ENCODE measurements at places on chromosomes 7 and 10.

DNA sequence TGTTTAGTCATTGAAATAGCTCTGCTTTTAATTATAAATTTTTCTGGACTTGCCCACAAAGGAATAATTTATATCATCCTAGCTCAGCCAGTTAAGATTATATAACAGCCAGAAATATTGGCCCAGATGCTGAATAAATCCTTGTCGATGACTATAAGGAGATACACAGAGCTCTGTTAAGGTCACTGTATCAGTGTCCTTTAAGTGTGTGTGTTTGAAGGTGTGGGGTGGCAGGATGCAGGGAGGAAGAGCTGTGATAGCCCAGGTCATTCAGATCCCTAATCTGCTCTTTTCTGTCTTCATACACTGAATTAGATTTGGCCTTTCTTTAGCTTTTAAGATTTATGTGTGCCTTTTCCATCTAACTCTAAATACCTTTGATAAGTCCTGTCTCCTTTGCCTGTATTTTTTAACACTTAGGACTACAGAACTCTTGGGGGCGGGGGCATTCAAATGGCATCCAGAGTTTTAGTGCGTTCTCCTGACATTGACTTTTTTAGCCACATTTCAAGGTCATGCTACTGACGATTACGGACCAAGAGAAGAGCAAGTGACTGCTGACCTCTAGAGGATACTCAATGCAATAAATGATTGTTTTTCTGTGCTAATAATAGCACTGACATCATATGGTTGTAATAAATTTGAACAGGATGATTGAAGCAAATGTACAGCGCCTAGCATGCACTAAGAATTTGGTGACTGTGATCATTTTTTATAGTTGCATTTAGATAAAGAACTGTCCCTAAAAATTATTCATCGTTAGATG is 172.3 kb downstream of the CACNB2 start:
- no peak for DNase-seq

- DNase-seq = peak; percentile 66
These were observed 137.9 kb downstream of the DNAJB6 start for GRCh38 chr7:157474685-157475084.

GRCh38 chr10:101609481-101609880 is 21.4 kb downstream of the DPCD start:
- DNase-seq = no peak

DNA sequence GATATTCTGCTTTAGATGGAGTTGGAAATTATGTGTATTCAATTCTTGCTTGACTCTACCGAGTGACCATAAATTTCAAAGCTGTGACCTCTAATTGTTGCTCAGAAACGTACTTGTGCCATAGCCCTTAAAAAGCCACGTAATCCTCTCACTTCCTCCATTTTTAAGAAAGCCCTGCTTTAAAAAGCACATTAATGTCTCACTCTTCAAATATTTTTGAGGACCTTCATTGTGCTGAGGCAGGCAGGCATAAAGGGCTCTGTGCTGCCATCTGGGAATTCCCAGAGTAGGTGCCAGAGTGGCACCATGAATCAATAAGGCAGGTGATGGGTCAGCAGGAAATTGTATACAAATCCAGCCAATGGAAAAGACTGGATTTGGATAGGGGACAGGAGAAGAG is 97.7 kb upstream of the FAM204A start:
- DNase-seq = no peak

DNA sequence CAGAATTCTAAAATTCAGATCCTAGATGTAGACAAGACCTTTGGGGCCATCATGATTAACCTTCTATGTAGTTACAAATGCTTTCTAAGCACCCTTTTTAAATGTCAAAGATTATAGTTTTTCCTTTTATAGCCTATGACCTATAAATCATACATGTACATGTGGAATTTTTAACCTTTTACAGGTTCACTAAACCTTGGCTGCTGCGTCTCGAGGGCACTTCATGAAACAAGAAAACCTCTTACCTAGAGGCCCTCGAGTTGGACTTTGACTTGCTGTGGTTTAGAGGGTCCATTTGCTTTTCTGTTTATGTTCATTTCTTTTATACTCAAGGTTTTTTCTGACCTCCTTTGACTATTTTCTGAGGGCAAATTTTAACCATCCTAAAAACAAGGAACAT is 302.2 kb downstream of the CSTF2T start:
- DNase-seq = no peak

DNA sequence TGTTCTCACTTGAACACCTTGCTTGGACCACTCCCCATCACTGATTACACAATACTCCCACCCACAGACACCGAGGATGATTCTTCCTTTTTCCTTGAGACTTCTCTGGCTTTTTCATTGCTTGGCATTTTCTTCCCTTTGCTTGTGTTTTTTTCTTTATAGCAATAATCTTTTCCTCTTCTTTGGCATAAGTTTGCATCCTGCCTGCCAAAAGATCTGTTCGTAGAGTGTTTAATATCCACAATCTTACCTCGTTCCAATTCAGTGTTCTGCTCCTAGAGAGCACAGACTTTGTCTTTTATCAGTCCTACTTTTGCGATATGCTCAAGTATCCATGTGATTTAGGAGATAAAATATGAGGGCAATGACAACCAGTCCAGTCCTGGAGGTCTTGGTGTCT is 303.3 kb upstream of the CDC14C start:
- DNase-seq = no peak

DNA sequence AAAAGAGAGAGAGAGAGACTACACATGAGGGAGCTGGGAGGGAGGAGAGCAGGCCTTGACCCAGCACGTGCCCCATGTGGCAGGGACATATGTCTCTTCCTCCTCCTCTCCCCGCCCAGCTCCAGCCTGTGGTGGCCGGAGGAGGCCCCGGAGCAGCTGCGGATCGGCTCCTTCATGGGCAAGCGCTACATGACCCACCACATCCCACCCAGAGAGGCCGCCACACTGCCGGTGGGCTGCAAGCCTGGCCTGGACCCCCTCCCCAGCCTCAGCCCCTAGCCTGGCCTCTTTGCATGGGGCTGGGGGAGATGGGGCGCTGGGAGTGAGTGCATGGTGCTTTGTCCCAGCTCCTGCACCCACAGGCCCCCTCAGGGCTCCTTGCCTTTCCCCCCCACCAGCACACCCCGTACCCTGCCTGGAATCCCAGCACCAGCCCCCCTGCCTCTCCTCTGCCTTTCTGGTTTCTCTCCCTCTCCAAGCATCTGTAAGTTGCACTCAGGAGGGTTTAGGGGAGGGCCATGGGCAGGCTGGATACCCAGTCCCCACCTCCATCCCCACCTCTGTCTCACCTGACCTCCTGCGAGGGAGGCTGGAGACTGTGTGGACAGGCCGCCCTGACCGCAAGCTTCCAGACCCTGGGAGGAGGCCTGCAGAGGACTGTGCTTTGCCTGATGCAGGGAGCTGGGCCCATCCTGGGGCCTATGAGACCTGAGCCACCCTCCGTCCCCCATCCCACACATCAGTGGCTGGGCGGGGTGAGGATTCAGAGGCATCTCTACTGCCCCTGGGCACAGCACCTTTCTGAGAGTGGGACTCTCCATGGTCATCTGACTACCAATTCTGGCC is 4.8 kb downstream of the UPK3B start:
- peak; percentile 33 for DNase-seq

- DNase-seq = no peak
These were observed 942.2 kb downstream of the REEP3 start for GRCh38 chr10:64463406-64463805.

GRCh38 chr7:70040970-70041766 is 442.9 kb downstream of the AUTS2 start:
- no peak for DNase-seq

DNA sequence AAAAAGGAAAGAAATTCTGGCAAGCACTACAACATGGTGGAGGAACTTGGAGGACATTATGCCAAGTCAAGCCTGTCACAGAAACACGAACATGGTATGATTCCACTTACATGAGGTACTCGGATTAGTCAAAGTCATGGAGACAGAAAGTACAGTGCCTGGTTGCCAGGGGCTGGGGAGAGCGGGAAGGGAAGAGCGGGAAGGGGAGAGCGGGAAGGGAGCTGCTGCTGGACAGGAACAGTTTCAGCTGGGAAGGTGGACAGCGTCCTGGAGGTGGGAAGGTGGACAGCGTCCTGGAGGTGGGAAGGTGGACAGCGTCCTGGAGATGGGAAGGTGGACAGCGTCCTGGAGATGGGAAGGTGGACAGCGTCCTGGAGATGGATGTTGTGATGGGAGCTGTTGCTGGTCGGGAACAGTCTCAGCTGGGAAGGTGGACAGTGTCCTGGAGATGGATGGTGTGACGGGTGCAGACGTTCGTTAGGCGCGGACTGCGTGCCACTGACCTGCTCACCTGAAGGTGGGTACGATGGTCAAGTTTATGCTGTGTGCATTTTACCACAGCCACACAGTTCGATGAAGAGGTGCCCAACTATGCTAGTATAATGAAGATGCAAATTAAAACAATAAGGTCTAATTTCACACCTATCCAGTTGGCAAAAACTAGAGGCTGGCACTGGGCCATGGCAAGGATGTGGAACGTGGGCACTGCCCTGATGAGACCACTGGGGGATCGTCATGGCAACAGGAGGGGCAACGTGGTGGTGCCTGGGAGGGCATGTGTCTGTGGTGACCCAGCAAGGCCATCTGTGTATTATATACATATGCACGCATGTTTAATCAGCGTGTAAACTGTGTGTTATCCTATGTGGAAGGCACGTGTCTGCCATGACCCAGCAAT is 103.8 kb downstream of the NKX6-2 start:
- DNase-seq = peak; percentile 48

DNA sequence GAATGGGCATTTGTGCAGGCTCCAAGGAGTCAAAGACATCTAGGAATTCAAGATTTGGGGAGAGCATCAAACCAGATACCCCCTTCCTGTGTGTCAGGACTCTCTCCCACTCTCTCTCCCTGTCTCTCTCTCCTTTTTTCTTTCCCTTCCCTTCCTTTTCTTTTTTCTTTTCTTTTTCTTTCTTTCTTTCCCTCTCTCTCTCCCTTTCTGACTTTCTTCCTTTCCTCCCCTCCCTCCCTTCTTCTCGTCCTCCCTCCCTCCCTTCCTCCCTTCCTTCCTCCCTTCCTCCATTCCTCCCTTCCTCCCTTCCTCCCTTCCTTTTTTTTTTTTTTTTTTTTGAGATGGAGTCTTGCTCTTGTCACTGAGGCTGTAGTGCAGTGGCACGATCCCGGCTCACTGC is 24.1 kb upstream of the MINDY3 start:
- DNase-seq = no peak

GRCh38 chr7:100220586-100221230 is 959 bp downstream of the PVRIG start:
- DNase-seq = no peak

- DNase-seq = no peak
These were observed 64.8 kb upstream of the AHR start for GRCh38 chr7:17233603-17234002.

- no peak for DNase-seq
These were observed 98.0 kb downstream of the KAT6B start for GRCh38 chr10:74924251-74924963.

- DNase-seq = no peak
These were observed 399.5 kb downstream of the RPS24 start for GRCh38 chr10:78433076-78433595.

Measured in aorta (tissue), 5 donors.